ENCODE measurements at places on chromosomes 2 and 18. TPM values are rescaled to one million over a fixed set of nuclear protein-coding genes. Genes with fewer than 3 reads are reported as not detected.

The IL1F10 gene
- not detected for total RNA-seq

The KYNU gene
- total RNA-seq, result 1.0 TPM

DNA sequence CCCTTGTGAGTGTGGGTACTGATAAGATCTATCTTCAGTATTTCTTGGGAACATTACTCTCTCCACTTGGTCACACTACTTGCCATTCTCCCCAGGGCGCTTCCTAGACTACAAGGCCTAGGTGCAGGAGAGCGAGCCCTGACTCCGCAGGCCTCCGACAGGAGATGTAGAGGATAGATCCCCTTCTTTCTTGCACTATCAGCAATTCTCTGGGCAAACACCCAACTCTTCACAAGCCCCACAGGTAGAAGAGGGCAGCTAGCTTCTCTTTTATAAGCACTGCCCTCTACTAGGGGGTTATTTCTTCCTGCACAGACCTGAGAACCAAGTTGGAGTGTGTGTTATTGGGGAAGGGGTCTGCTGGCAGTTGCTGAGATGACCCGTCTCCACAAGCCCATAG is 10.7 kb upstream of the RMDN2 start:
- H3K4me1 ChIP-seq, result peaks cover 4% of the 10 kb centered on the region
- H3K27me3 ChIP-seq, result peaks cover 17% of the 10 kb centered on the region
- no peaks in the 10 kb centered on the region for H3K36me3 ChIP-seq
- no peak overlapping the region for H3K27ac ChIP-seq
- no peak overlapping the region for H3K4me3 ChIP-seq

DNA sequence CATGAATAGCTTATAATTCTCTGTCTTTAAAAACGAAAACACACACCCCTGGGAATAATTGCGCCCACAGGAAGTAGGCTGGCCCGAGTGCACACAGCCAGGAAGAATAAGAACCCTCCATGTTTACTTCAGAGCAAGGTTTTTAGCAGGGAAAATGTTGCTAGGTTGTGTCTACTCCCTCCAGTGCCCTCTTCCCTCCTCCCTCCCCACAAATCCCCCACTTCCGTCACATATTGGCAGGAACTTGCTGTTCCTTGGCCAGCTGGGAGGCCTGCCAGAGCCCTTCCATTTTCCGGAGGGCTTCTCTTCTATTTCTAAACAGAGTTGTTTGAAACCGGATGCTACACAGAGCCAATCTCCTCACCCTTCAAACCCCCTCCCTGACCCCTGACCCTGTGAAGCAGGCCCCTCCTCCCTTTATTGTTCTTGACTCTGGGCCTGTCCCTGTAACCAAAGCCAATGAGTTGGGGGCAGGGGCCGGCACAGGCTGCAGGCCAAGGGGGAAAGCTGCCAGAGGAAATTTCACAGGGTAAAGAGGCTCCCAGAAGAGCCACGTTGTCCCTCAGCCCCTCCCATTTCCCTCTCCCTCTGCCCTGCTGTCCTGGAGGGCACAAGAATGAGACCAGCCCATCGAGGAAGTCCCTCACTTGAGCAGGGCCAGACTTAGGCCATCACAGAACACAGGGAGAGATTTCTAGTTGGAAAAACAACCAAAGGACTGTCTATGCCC is 49.8 kb upstream of the LGALSL start:
- H3K36me3 ChIP-seq, result no peaks in the 10 kb centered on the region
- H3K27me3 ChIP-seq, result peaks cover 10% of the 10 kb centered on the region
- H3K4me3 ChIP-seq, result no peak overlapping the region
- no peak for DNase-seq
- H3K27ac ChIP-seq, result no peak overlapping the region
- no peaks in the 10 kb centered on the region for H3K4me1 ChIP-seq

GRCh38 chr18:47286776-47287410 is 35.4 kb upstream of the SKOR2 start:
- peaks cover 20% of the 10 kb centered on the region for H3K27me3 ChIP-seq
- no peak overlapping the region for H3K4me3 ChIP-seq
- no peak for DNase-seq
- no peak overlapping the region for H3K27ac ChIP-seq
- no peaks in the 10 kb centered on the region for H3K4me1 ChIP-seq
- H3K36me3 ChIP-seq, result no peaks in the 10 kb centered on the region

Data from activated naive CD8-positive, alpha-beta T cell treated with anti-CD3 and anti-CD28 coated beads, Interleukin-2, amount 10 ng/mL, durations not matched to agents 7 days and 5 days (primary cell).